Natural killer cell treated with Interleukin-12 subunit alpha and Interleukin-12 subunit beta and Interleukin-15 and Interleukin-18, amount 100 ng/mL, for 72 hours (primary cell): ENCODE measurements at places on chromosomes 3 and 15.

GRCh38 chr3:98734735-98735134, 28.4 kb upstream of the ST3GAL6 start:
- DNase-seq: no peak

DNA sequence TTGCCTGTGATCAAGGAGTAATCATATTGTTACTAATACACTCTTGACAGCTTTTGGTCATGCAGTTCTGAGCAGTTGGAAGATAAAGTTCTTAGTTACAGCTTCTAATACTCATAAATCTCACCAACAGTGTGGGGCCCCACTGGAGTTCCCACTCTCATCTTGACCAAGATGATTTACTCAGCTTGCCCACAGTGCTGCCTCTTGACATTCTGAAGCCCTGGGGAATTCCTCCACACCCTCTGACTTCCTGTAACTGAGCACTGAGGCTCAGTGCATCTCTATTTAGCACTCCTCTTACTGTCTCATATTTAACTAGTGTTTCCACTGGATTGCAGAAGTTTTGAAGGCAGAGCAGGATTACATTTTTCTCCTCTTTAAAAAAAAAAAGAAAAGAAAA, 1.9 kb upstream of the ARL6IP5 start:
- DNase-seq: peak; percentile 89

DNA sequence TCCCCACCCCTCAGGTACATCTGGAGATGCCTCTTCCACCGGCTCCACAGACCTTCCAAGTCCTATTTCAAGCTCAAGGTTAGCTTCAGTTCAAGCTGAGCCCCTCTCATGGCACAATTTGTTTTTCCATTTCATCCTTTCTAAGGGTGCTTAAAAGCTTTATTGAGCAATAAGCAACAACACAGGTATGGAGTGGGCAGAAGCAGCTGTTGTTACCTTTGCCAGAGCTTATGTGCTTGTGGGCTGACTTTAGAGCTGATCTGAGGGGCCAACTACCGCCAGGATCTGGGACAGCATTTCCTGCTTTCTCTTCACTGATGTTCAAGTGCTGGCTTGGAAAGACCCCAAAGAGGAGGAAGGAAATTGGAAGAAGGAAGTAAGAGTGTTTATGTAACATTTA, 140.0 kb upstream of the KLHL25 start:
- DNase-seq: no peak

DNA sequence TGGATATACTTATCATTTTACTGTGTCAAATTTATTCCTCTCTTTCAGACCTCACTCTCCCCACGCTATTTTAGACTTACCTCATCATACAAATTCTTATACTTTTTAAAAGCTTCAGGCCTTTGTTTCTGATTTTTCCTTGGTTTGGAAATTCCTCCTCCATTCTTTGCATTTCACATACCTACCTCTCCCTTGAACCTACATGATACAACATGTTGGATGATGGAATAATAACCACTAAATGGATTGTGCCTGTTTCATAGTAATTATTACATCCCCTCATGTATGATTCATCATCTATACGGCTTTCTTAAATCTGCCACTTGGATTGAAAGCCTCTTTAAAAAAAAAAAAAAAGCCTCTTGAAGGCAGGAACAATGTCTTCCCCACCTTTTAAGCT, 24.6 kb downstream of the TRIP4 start:
- no peak for DNase-seq

DNA sequence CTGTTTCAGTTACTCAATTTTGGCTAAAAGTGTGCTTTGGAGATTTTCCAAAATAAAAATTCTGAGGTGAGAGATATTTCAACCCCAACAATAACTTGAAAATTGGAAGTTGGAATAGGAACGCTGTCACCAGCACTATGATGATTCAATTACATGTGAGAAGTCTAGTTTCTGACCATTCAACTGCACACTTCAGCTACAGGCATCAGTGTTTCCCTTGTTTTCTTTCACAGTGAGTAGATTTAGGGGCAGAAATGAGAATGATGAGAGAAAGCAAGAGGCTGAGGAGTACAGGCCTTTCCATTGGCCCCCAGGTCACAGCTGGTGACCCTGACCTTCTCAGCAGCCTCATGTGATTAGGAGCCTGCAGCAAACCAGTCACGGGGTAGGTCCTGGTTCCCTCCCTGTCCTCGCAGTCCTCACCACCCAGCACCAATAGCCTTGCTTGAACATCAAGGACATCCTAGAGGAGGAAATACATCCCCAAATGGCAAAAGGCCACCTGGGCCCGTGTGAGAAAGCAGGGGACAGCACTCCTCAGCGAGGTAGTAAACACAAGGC, 10.0 kb upstream of the FILIP1L start:
- no peak for DNase-seq
